ENCODE measurements at places on chromosomes 2 and 18. TPM values are rescaled to one million over a fixed set of nuclear protein-coding genes. Genes with fewer than 3 reads are reported as not detected.

The TMEM150A gene
- 1.3 TPM for total RNA-seq

The DLX1 gene
- not detected for total RNA-seq

GRCh38 chr2:168076731-168077130, 170.7 kb downstream of the STK39 start:
- DNase-seq = no peak
- no peaks in the 10 kb centered on the region for H3K27me3 ChIP-seq
- peaks cover 24% of the 10 kb centered on the region for H3K36me3 ChIP-seq
- H3K4me3 ChIP-seq = no peak overlapping the region

GRCh38 chr2:181070119-181070835, 89.9 kb downstream of the UBE2E3 start:
- no peaks in the 10 kb centered on the region for H3K36me3 ChIP-seq
- no peak overlapping the region for H3K4me3 ChIP-seq
- peaks cover 6% of the 10 kb centered on the region for H3K4me1 ChIP-seq
- DNase-seq = no peak
- H3K27ac ChIP-seq = no peak overlapping the region

- H3K4me3 ChIP-seq = no peak overlapping the region
- H3K4me1 ChIP-seq = no peaks in the 10 kb centered on the region
- peak; percentile 15 for DNase-seq
- H3K27ac ChIP-seq = no peak overlapping the region
These were observed 26.2 kb downstream of the MMADHC start for GRCh38 chr2:149561309-149561926.

The PDE11A gene
- total RNA-seq = 0.12 TPM

DNA sequence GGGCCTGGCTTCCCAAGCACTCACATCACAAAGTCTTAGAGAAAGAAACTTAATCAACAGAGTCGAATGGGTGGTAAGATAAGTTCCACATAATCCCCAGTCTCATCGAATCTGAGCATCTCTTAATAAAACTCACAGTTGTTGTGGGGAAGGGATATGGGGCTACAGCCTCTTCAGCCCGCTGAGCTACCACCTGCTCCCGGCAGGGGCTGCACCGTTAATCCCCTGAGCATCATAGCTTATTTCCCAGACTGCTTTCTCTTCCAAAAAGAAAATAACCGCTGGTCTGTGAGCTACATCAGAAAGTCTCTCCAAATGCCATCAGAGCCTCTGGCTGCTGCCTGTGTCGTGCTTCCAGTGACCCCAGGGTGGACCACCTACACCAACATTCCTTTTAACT, 139.4 kb upstream of the CELF4 start:
- no peaks in the 10 kb centered on the region for H3K4me1 ChIP-seq
- H3K27me3 ChIP-seq = no peaks in the 10 kb centered on the region
- no peak overlapping the region for H3K4me3 ChIP-seq

The GBX2 gene
- total RNA-seq = not detected

The CFC1 gene
- not detected for total RNA-seq

GRCh38 chr18:34818064-34818463, 108.0 kb downstream of the DTNA start:
- H3K4me1 ChIP-seq = no peaks in the 10 kb centered on the region
- no peak overlapping the region for H3K4me3 ChIP-seq
- DNase-seq = no peak
- H3K27me3 ChIP-seq = peaks cover 9% of the 10 kb centered on the region
- H3K27ac ChIP-seq = no peak overlapping the region

The TUBA3E gene
- not detected for total RNA-seq

DNA sequence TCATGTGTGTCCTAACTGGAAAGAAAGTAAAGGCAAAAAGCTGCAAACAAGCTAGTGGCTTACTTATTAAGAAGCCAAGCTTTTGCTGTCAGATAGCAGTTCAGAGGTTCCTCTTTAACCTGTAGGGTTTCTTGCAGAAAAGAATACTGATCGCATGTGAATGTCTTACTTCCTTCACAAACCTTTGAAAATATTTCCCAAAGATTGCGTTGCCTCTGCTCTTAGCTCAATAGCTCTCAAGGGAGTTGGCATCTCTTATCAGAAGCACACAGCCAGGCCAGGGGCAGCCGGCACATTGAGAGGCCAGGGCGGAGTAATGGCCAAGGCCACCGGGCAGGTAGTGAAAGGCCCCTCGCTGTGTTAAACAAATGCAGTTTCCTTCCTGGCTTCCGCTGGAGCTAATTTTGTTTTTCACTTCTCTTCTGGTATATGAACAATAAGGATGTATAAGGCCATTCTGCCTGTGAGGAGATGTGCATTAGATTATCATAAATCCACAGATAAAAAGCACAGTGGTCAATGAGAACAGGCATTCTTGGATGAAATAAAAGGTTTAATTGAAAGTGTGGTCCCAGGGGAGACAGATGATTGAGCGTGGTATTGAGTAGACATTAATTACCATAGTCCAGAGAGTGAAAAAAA, 542.4 kb upstream of the NRP2 start:
- H3K4me3 ChIP-seq = no peak overlapping the region
- no peak overlapping the region for H3K27ac ChIP-seq
- H3K36me3 ChIP-seq = no peaks in the 10 kb centered on the region

The SIX2 gene
- total RNA-seq = not detected

- no peaks in the 10 kb centered on the region for H3K4me1 ChIP-seq
- no peaks in the 10 kb centered on the region for H3K27me3 ChIP-seq
- DNase-seq = no peak
- H3K36me3 ChIP-seq = no peaks in the 10 kb centered on the region
- H3K27ac ChIP-seq = no peak overlapping the region
These were observed 589.1 kb upstream of the CDH2 start for GRCh38 chr18:28766027-28766426.

- H3K27me3 ChIP-seq = no peaks in the 10 kb centered on the region
- H3K27ac ChIP-seq = no peak overlapping the region
- no peaks in the 10 kb centered on the region for H3K36me3 ChIP-seq
- DNase-seq = no peak
These were observed 28.2 kb downstream of the DTNA start for GRCh38 chr18:34738175-34738894.

DNA sequence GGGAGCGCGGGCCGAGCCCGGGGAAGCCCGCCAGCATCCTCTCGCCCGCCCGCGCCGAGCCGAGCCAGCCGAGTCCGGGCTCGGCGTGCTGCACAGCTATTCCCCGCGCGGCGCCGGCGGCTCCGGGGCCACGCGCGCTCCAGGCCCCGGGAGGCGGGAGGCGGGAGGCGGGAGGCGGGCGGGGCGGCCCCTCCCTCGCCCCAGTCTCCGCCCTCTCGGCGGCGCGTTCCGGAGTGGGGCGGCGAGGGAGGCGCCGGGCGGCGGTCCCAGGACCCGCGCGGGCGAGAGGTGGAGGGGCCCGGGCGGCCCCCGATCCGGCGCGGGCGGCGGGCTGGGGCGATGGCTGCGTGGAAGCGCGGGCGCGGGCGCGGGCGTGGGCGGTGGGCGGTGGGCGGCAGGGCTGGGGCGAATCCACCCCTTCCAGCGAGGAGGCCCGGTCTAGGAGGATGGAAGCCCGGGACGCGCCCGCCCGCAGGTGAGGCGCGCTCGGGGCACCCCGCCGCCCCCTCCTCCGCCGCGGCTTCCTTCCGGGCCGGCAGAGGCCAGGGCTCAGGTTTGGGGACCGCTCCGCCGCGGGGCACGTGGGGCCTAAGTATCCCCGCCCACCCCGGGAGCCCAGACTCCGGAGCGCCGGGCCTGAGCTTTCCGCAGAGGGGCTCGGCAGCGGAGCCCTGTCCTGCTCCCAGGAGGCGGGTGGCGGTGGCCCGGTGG, at the start of gene ADCY3:
TSS of gene ADCY3 (minus strand) at position 140 of the 711 bp plus-strand sequence. CDS start 1,250 bp downstream, outside the sequence.
- peak; percentile 79 for DNase-seq
- H3K27ac ChIP-seq = peak within 1 kb of the TSS; percentile 90
- H3K4me3 ChIP-seq = peak within 1 kb of the TSS; percentile 83

- H3K4me3 ChIP-seq = no peak overlapping the region
- no peaks in the 10 kb centered on the region for H3K4me1 ChIP-seq
- H3K27ac ChIP-seq = no peak overlapping the region
These were observed 49.5 kb downstream of the PTPRM start for GRCh38 chr18:7616661-7617060.

The GCG gene
- not detected for total RNA-seq

The ELOA2 gene
- total RNA-seq = not detected

DNA sequence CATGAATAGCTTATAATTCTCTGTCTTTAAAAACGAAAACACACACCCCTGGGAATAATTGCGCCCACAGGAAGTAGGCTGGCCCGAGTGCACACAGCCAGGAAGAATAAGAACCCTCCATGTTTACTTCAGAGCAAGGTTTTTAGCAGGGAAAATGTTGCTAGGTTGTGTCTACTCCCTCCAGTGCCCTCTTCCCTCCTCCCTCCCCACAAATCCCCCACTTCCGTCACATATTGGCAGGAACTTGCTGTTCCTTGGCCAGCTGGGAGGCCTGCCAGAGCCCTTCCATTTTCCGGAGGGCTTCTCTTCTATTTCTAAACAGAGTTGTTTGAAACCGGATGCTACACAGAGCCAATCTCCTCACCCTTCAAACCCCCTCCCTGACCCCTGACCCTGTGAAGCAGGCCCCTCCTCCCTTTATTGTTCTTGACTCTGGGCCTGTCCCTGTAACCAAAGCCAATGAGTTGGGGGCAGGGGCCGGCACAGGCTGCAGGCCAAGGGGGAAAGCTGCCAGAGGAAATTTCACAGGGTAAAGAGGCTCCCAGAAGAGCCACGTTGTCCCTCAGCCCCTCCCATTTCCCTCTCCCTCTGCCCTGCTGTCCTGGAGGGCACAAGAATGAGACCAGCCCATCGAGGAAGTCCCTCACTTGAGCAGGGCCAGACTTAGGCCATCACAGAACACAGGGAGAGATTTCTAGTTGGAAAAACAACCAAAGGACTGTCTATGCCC, 49.8 kb upstream of the LGALSL start:
- H3K27me3 ChIP-seq = no peaks in the 10 kb centered on the region
- no peak overlapping the region for H3K27ac ChIP-seq
- H3K4me3 ChIP-seq = no peak overlapping the region
- H3K4me1 ChIP-seq = no peaks in the 10 kb centered on the region

The RUFY4 gene
- 1.6 TPM for total RNA-seq

- H3K4me1 ChIP-seq = peaks cover 2% of the 10 kb centered on the region
- no peaks in the 10 kb centered on the region for H3K27me3 ChIP-seq
- H3K4me3 ChIP-seq = no peak overlapping the region
- no peak overlapping the region for H3K27ac ChIP-seq
- no peak for DNase-seq
These were observed 37.3 kb downstream of the GKN2 start for GRCh38 chr2:68915393-68915792.

The ANKRD30B gene
- not detected for total RNA-seq

The TFPI gene
- total RNA-seq = not detected

DNA sequence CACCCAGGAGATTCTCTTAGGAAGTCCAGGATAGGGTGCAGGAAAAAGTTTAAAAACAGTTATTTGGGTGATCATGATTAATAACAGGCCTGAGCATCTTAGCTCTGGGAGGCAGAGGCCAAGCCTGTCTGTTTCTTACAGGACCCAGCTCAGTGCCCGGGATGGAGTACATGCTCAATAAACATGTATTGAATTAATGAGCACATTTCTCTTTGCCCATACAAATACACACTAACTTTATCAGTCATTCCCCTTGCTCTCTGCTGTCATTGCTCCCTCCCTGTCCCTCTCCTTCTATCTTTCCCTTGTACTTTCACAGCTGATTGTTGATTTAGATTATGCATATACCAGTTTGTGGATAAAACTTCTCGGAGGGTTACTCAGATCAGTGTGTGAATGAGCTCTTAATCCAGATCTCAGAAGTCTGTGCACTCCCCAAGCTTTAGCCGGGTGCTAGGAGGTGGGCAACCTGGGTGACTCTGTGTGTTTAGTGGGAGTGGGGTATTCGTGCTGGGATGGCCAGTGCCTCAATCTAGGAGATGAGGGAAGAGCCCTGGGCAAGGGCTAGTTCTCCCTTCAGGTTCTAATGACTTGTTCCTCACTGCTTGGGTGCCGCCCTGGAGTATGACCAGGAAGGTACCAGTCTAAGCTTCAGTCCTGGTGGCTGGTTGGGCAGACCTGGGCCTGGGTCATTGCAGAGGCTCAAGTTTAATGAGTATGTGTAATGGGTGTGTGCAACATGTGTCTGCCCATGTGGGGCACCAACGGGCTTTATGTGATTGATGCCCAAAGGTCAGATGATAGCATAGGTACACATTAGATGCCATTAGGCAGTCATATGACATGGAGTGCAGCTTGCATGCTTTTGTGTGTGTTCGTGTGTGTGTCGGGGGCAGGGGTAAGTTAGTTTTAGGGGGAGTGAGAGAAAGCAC, 10.6 kb downstream of the EMX1 start:
- H3K36me3 ChIP-seq = no peaks in the 10 kb centered on the region
- DNase-seq = no peak
- H3K27ac ChIP-seq = no peak overlapping the region
- peaks cover 22% of the 10 kb centered on the region for H3K27me3 ChIP-seq
- H3K4me1 ChIP-seq = peaks cover 4% of the 10 kb centered on the region
- no peak overlapping the region for H3K4me3 ChIP-seq

DNA sequence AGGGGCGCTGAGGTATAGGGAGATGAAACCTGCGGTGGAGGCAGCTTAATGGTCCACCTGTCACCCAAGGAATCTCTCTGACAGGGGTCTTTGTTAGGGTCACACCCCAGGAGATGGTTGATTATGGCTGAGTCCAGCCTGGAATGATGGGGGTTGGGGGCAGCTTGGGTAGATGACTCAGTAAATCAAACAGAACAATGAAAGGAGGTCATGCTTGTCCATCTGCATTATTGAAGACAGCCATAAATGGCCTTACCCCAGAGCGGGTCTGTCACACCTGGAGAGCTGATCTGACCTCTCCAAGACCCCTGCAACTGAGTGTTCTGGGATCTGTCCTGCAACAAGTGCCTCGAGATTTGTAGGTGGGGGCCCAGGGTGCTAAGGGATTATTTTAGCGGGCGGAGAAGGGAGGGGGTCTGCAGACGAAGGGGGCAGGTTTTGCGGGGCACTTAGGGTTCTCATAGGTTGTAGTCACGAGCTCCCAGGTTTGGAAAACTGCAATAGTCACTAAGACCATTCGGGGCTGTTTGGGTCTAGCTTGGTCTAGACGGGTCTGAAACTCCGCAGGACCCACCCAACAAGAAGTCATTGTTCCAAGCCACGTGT, 771 bp upstream of the IGFBP2 start:
- no peak overlapping the region for H3K27ac ChIP-seq
- peak overlapping the region; percentile 72 for H3K4me3 ChIP-seq
- H3K36me3 ChIP-seq = no peaks in the 10 kb centered on the region
- H3K4me1 ChIP-seq = peaks cover 23% of the 10 kb centered on the region
- H3K27me3 ChIP-seq = peaks cover 51% of the 10 kb centered on the region
- no peak for DNase-seq

DNA sequence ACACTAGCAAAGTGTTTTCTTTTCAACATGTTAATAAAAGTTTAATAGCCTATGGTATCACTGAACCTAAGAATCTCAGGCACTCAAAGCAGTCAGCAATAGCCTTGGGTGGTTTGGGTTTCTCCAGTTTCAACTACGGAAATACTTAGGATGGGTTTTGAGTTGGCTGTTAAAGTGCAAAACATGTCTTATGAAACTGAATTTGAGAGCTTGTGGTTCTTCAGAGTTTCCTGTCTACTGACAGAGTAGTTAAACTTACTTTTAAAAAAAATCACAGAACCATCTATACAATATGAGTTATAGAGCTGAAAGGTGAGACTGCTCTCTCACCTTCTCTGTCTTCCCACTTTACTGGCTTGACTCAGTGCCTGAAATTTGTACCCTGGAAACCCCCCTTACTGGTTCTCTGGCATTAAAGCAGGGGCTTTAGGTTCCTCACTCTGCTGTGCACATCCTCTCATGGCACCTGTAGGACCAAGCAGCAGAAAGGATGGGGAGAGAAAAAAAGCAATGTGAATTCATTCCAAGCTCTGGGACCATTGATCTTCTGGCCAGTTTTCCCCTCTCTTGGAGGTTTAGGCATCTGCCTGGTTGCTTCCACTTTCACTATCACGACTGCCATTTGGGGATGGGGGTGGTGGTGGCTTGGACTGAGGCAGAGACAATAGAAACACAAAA, 18.1 kb downstream of the CCDC141 start:
- peak; percentile 57 for DNase-seq
- H3K27ac ChIP-seq = peak overlapping the region; percentile 96
- peaks cover 22% of the 10 kb centered on the region for H3K36me3 ChIP-seq
- no peaks in the 10 kb centered on the region for H3K27me3 ChIP-seq
- H3K4me3 ChIP-seq = peak overlapping the region; percentile 69
- peaks cover 28% of the 10 kb centered on the region for H3K4me1 ChIP-seq

All from activated CD4-positive, alpha-beta T cell treated with anti-CD3 and anti-CD28 coated beads for 36 hours (primary cell).